CD4-positive, alpha-beta memory T cell (primary cell): ENCODE measurements at places on chromosomes 16 and 17. TPM values are rescaled to one million over a fixed set of nuclear protein-coding genes. Genes with fewer than 3 reads are reported as not detected.

- no peak for DNase-seq
Observed at GRCh38 chr17:44928950-44929720, 13.8 kb upstream of the GFAP start.

GRCh38 chr16:86391984-86392383, 118.3 kb upstream of the FOXF1 start:
- DNase-seq: no peak

GRCh38 chr17:31579265-31579664, 187.8 kb downstream of the RAB11FIP4 start:
- no peak for DNase-seq

DNA sequence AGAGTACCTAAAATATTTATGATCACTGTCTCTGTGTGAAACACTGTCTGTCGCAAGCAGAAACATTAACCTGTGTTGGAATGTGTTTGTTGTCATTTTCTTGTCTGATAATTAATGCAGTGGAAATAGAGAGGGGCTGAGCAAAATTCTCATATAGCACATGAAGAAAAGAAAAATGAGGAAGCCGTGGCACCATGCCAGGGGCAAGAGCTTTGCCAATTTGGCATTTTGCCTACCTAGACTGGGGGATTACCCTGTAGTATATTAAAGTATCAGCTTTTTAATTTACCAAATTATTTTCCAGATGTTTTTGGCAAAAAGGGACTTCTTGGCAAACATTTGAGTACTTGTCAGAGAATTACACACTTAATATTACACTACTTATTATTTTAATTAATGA, 1326.6 kb upstream of the GOT2 start:
- DNase-seq: no peak

DNA sequence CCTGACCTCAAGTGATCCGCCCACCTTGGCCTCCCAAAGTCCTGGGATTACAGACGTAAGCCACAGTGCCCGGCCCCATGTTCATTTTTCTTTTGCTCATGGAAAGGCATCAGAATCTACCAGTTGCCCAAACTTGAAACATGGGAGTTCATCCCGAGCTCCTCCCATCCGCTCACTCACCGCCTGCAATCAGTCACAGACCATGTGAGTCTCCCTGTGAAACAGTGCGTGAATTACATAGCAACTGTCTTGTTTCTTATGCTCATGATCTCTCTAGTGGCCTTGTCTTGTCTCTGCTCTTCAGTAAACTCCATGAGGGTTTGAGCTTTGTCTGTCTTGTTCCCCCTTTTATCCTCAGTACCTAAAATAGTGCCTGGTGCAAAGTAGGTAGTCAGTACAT, 52.1 kb upstream of the TNRC6A start:
- DNase-seq: no peak

- DNase-seq: peak; percentile 76
Observed at GRCh38 chr16:57802341-57803133, at the start of gene KIFC3. KIFC3 (minus strand) TSS chr16:57802491; CDS start chr16:57798243, 4,248 bp downstream.

GRCh38 chr16:85370881-85371651, 242.1 kb upstream of the GSE1 start:
- DNase-seq: no peak

DNA sequence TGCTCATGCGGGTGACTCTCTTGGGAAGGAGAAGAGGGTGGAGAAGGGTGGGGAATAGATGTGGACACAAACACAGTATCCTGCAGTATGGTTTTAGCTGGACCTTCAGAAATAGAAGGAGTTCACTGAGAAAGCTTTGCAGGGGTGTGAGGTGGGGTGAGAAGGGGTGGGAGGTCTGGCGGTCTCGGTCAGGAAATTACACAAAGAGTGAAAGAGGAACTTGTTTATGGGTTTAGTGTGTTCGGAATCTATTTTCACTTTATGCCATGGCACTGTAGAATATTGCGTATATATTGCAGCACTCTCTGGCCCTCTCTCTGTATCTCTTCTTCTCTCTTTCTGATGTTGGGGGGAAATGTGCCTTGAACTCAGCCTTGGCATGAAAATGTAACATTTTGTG, 148.2 kb upstream of the GOT2 start:
- DNase-seq: no peak

DNA sequence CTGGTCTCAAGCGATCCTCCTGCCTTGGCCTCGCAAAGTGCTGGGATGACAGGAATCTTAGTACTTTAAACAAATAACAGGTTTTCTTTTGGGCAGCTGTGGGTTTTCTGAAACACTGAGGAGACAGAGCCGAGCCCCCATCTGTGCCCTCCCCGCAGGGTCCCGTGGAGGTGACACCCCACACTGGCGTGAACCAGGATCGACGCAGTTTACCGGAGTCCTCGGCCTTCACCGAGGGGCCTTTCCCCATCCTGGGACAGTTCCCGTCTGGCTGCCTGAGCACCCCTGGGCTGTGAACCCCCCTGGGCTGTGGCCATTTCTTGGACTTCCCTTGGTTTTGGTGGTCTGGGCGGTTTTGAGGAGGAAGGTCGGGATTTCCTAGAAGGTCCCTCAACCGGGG, 15.3 kb upstream of the GNG13 start:
- DNase-seq: no peak

- peak; percentile 69 for DNase-seq
Observed at GRCh38 chr17:75783069-75783783, 1.4 kb upstream of the UNK start.

- DNase-seq: no peak
Observed at GRCh38 chr17:62975206-62975605, 9.2 kb downstream of the TANC2 start.

The CLEC18A gene
- polyA plus RNA-seq: 0.37 TPM

The ZNF287 gene
- 18.2 TPM for polyA plus RNA-seq

The PSMB10 gene
- 777 TPM for polyA plus RNA-seq

The C16orf96 gene
- polyA plus RNA-seq: not detected

The SLC16A6 gene
- polyA plus RNA-seq: 1.7 TPM

The ABCC6 gene
- polyA plus RNA-seq: not detected

The KRT9 gene
- polyA plus RNA-seq: not detected

The KRT40 gene
- not detected for polyA plus RNA-seq
